ENCODE measurements at places on chromosomes 3 and 15.

DNA sequence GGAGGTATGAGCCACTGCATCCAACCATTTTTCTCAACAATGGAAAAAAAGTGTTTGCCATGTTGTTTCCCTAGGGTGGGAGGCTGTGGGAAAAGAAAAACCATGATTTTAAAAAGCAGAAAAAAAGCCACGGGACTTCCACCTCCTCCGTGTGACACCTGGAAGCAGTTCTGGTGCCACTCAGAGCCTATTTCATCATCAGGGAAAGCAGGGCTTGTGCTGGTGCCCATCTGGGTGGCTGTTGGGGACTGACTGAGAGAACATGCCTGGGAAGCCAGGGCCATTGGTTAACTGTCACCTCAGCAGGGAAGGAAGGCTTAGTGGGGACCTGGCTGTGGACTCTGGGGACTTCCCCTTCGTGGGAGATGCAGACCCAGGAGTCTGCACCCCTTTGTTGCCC lies 7.3 kb downstream of the RNU5B-1 start:
- no peak for DNase-seq

DNA sequence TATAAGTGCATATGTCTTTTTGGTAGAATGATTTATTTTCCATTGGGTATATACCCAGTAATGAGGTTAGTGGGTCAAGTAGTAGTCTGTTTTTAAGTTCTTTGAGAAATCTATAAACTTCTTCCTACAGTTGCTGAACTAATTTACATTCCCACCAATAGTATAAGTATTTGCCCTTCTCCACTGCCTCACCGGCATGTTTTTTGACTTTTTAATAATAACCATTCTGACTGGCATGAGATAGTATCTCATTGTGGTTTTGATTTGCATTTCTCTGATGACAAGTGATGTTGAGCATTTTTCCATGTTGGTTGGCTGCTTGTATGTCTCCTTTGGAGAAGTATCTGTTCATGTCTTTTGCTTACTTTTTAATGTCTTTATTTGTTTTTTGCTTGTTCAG lies 94.1 kb upstream of the TP63 start:
- no peak for DNase-seq

DNA sequence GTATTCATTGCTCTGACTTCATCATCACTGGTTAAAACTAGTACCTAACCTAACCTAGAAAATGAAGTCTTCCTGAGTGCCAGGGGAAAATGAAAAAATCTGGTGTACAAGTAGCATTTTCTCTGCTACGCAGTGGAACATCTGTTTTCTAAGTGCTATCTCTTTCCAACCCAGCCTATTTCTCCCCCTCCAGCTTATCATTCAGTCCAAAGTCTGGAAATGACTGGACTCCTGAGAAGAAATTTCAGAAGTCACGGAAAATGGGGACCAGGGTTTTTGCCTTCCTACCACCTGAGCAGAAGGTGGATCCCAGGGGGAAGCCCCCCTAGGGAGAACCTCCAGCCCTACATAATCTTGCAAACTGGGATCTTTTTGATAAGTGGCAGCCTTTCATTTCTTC lies 9.6 kb upstream of the GLCE start:
- DNase-seq, result no peak

DNA sequence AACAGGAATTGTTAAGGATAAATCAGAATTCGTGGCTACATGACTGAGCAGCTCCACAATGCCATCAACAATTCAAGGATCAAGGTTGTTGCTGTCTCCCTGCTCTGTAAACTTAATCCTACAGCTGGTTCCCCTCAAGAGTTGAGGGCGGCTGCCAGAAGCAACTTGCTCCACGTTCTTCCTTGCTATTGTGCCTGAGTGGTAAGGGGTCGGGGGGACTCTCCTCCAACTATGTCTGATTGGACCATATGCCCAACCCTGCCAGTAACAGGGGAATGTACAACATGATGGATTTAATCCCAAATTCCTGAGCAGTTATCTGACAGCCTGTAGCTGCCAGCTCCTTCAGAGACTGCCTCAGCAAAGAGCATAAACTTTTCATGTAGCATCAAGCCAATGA lies 37.9 kb upstream of the MECOM start:
- no peak for DNase-seq

GRCh38 chr3:18556503-18557135 lies 131.5 kb upstream of the SATB1 start:
- no peak for DNase-seq
